ENCODE measurements at places on chromosomes 6 and 20.

- no peak for DNase-seq
Observed at GRCh38 chr6:20866935-20867703, 332.9 kb downstream of the CDKAL1 start.

DNA sequence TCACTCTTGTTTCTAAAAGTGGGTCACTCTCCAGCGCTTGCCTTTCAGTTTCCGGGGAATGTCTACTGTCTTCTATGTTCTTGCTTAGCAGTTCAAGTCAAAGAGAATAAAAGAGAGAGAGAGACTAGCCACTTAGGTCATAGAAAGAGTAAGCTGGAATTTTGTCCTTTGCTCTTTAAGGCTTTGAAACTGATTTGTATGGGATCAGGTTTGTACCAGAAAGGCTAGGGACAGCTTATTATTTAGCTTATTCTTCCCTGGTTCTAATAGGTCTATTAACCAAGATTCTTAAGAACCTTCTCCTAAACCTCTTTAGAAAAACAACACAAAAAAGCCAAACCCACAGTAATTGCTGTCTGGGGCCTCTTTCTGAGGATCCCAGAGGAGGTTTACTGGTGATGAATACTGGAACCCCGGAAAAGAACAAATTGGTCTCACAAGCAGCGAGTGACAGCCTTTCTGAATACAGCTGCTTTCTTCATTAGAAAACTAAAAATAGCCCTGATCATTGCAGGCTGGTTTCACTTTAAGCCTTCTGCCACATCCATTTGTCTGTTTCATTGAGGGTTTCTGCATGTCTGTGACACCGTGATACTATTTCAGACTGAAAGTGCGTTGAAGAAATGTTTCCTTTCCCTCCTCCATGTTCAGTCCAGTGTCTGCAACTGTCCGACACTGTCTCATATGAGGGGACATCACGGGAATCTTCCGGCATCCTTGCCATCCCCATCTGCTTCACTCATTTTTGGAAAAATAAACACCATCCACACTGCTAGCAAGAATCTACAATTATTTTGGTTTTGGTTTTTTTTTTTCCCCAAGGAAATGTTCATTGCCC lies 75.1 kb upstream of the ATXN1 start:
- DNase-seq, result peak; percentile 39

DNA sequence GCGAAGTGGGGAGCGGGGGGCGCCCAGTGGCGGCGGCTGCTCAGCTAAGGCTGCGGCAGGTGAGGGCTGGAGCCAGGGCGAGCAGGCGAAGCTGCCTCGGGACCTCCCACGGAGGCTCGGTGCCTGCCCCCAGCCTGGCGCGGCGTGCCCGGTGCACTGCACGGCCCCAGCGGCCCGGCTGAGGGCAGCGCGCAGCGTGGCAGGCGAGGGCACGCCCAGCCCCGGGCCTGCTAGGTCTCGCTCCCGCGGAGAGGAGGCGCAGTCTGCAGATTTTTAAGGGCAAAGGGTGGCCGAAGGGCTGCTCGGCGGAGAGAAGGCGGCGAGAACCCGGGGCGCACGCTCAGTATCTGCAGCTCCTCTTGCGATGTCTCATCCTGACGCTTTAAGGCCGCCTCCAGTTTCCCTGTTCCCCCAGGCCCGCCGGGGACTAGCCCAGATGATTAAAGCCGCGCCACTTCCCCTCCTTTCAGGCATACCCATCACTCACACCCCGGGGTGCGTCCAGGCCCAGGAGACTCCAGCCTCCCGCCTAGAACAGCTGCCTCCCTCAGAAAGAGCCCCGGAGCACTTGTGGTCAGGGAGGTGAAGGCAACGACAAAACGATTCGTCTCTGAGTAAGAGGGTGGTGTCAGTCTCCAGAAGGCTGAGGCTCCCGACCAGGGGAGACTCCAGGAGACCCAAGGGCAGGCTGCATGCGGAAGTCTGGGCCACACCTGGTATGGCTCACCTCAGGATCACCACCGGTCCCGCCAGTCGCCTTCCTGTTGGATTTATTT lies at the start of gene FERMT1:
TSS of gene FERMT1 (minus strand) at position 158 of the 776 bp plus-strand sequence. CDS start 3,476 bp downstream, outside the sequence.
- DNase-seq, result peak; percentile 66

DNA sequence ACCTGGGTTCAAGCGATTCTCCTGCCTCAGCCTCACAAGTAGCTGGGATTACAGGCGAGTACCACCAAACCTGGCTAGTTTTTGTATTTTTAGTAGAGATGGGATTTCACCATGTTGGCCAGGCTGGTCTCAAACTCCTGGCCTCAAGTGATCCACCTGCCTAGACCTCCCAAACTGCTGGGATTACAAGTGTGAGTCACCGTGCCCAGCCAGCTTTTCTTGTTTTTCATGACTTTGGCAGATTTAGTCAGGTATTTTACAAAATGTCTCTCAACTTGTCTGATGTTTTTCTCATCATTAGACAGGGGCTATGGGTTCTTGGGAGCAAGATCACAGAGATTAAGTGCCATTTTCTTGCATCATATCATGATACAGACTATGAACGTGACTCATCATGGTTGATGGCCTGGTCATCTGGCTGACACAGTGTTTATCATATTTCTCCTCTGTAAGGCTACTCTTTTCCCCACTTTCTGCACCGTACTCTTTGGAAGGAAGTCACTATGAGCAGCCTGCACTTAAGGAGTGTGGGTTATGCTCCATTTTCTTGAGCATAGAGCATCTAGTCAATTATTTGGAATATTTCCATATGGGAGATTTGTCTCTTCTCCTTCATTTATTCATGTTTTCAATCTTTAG lies 67.8 kb downstream of the RNF182 start:
- peak; percentile 5 for DNase-seq

DNA sequence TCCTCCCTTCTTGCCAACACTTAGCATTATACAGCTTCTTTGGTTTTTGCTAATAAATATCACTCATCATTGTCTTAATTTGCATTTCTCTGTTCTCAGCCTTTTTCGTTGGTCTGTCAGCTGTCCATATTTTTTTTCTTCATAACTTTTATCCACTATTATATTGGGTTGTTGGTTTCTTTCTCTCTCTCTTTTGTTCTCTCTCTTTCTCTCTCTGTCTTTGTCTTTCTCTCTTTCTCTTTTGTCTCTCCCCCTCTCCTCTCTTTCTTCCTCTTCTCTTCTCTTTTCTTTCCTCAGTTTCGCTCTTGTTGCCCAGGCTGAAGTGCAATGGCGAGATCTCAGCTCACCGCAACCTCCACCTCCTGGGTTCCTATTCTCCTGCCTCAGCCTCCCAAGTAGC lies 36.5 kb downstream of the JARID2 start:
- DNase-seq, result no peak

DNA sequence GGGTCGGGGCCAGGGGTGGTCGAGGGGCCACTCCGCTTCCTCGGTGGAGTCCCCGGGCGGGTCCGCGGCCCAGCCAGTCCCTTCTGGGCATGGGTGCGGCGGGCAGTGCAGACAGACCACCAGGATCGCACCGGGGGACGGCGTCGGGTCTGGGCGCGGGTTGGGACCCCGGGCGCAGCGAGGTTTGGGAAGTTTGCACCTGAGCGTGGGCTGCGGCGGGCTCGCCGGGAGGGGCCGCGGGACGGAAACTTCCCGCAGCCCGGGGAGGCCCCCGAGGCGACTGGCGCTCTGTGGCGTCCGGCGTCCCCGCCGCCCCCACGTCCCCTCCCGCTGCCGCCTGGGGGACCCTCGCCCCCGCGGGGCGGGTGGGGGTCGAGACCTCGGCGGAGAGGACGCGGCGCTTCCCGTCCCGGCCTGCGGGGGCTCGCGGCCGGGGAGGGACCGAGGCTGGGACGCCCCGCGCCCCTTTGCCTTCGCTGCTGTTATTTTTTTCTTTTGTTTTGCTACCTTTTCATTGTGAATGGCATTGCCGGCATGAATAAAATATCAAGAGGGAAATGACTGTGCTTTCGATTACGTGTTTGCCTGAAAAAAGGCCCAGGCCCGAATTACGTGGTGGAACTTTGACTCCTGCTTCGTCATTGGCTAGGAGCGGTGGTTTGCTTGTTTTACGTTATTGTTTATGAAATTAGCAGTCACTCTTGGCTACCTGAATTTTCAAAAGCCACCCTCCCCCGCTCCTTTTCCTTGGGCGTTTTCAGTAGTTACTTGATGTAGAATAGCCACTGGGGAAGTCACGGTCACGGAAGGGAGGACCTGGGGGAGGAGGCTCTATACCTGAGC lies 703 bp downstream of the SNX9 start:
- DNase-seq, result peak; percentile 74

DNA sequence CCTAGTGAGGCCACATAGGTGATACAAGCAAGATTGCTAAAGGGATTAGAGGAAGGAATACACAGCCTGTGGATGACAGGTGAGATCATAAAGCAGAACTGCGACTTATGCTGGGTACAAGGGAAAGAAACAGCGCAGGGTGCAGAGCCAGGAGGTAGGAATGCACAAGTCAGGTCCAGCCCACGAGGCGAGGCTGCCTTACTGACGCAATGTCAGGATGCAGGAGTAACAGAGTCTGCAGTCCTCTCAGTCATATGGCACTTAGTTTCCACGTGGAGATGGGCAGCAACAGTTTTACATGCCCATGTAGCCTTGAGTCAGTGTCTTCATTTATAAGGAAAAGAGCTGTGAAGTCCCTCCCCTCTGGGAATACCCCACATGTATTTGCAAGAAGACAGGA lies 210.9 kb downstream of the SYNE1 start:
- no peak for DNase-seq

DNA sequence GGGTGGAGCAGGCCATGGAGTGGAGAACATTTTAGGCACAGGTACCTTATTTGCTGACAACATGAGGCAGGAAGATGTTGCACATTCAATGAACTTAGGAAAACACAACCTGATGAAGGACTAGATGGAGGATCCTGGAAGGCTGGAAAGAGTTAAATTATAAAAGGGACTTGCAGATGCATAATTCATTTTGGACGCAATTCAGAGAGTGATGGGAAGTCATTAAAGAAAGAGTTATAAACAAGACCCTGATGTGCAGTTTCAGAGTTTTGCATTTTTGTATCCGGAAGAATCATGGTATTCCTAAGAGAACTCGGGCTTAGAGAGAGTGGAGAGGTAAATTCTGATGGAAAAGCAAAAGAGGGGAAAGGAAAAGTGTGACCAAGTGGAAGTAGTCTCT lies 104.5 kb downstream of the TSHZ2 start:
- no peak for DNase-seq

GRCh38 chr6:90819483-90819882 lies 232.6 kb upstream of the MAP3K7 start:
- no peak for DNase-seq

DNA sequence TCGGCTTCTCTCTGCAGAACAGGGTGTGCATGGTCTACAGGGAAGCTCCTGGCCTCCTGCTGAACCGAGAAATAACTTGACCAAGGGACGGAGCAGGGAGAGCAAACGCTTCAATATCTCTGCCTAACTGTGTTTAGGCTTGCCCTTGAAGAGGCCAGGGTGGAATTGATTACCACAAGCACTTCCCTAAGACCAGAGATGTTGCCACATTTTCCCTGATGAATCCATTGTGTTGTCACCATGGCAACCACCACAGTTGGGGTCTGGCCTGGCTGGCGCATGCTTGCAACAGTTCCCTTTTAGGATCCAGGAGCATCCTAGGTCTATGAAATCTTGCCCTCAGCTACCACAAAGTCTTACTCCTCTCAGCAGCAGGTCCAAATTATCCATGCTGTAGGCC lies 213.5 kb upstream of the SULF2 start:
- DNase-seq, result peak; percentile 64

GRCh38 chr6:132936646-132937045 lies 122.3 kb downstream of the RPS12 start:
- no peak for DNase-seq

DNA sequence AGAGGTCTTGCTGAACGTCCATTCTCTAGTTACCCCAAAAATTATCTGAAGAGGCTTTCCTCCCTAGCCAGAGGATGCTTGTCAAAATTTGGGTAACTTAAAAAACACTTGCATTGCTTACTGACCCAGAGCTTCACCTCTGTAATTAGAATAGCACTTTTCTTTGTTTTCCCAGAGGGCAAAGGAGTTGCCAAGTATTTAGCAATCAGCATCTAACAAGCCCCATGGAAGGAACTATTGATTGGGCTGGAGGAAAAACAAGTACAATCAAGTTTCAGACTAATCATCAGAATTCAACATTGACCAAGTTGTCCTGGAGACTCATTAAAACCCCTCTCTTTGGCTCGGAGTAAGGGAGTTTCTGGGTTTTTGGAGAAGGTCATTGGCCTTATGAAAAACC lies 226.4 kb downstream of the TBC1D7 start:
- no peak for DNase-seq

DNA sequence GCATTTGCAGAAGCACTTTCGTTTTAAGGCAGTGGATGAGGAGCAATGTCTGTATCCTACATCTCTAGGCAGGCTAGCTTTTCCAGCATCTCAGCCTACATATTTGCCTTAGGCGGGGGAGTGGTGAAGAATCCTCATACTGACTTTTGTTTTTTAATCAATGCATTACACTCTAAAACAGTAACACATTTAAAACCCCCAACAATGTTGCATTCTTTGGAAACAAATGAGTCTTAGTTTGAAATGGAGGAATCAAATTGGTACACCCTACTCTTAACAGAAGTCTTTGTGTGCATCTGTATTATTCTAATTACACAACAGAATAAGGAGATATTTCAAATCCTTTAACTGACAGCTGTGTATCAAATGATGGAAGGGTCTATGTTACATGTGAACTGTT lies 9.0 kb downstream of the NKAIN2 start:
- no peak for DNase-seq

DNA sequence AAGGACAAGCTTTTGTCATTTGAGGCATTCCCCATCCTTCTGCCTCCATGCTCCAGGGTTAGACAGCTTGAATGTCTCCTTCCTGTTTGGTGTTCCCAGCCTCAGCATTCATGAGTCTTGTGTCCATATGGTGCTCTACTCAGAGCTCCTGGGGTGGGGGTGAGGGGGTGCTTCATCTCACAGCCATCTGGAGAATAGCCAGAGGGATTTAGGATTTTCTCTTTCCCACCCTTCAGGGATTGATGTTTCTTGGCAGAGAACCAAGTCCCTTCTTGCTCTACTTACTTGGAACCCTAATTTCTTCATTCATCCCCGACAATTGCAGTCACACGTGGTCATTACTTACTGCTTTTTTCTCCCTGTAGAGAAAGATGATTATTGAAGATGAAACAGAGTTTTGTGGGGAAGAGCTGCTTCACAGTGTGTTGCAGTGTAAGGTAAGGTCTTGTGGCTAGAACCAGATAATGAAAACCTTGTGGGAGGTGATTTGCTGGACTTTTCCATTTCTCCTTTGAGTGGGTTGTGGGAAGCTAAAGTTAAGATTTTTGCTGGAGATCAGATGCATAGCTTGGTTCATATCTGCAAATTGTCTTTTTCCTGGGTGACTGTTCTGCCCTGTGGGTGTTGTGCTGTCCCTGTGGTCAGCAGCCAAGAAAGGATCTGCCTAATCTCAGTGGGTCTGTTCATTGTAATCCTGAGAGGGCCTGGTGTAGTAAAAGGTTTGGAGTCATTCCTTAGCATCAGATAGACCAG lies 18.6 kb downstream of the CMTR1 start:
- DNase-seq, result no peak

All from inflammatory macrophage treated with lipopolysaccharide for 4 hours (primary cell).